ENCODE measurements at places on chromosomes 6 and 20.

DNA sequence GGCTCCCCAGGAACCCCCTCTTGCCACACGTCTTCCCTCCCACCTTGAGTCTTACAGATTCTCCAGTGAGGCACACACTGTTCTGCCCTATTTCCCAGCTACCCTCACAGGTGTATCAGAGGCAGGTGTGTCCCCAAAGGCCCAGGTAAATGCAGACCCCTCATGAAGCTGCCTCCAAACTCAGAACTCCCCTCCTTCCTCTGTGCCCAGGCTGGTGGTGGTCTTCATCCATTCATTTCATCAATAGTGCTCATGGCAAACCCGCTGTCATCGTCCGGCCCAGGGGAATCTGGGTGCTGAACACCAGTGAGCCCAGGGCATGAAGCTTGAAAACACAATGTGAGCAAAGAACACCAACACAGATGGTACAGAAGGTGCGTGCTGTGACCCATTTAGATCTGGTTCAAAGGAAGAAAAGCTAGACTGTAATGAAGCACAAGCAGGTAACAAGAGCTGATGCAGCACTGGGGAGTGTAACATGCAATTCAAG, 213.1 kb downstream of the SYNDIG1 start:
- DNase-seq: no peak

- DNase-seq: no peak
These were observed 66.8 kb downstream of the TBC1D7 start for GRCh38 chr6:13261464-13261994.

DNA sequence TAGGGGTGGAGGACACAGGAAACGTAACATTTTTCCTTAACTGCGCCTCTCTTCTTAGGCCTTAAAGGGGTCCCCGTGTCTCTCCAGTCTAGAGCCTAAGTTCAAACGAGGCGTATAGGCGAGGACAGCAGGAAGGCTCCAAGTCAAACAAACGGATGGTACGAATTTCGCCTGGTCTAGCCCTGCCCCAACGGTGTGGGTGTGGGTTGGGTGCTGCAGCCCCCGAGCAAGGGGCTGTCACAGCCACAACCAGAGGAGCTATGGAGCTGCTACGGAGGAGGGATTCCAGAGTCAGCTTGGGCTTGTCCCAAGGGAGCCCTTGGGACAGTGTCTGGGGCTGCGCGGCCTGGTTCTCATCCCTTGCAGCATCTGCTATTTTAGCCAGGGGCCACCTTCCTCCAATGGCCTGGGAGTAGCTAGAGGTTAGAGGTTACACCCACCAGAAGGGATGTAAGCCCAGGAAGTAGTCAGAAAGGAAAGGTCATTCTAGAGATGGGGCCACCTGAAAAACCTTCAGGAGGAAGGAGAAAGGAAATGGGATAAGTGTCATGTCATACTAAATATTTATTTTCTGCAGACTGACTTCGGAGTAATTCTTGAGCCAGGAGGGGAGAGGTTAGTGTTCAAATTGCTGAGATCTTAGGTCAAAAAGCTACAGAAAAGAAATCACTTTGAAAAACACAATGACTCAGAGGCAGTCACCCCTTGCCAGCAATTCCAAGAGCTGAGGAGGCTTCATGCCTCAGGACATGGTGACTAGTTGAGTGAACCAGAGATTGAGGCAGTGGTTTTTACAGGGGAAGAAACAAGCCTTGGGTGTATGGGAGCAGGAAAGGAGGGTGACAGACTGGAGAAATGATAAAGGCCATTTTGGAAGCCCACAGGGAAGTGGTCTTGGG, 21.7 kb downstream of the VPS52 start:
- no peak for DNase-seq

- no peak for DNase-seq
These were observed 8.8 kb downstream of the SRPK1 start for GRCh38 chr6:35911871-35912653.

GRCh38 chr20:10427060-10427692, 6.8 kb downstream of the MKKS start:
- DNase-seq: peak; percentile 37

All from urothelium cell line (cell line).